H7 (cell line): ENCODE measurements at places on chromosomes 16 and 17. TPM values are rescaled to one million over a fixed set of nuclear protein-coding genes. Genes with fewer than 3 reads are reported as not detected.

GRCh38 chr16:3810198-3810664, 70.3 kb downstream of the CREBBP start:
- no peak for DNase-seq

GRCh38 chr17:37740915-37741314, 3.9 kb downstream of the HNF1B start:
- no peak for DNase-seq

DNA sequence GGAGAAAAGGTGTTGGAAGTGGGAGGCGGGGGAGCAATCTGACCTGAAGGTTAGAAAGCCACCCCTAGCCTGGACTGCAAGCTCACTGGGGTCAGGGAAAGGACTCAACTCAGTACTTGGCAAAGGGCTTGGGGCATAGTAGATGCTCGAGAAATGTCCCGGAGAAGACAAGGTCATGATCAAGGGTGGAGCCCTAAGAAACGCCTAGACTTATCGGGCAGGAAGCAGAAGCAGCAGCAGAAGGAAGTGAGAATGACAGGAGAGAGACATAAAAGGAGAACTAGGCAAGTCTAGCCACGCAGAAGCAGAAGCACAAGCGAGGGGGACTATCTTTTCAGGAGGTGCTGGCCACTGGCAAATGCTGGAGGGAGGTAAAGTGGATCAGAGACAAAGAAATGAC, 10.2 kb downstream of the COTL1 start:
- DNase-seq = no peak

GRCh38 chr17:19347323-19348080, 15.0 kb downstream of the B9D1 start:
- DNase-seq = peak; percentile 16

- no peak for DNase-seq
These were observed 13.7 kb upstream of the KRT23 start for GRCh38 chr17:40951011-40951622.

GRCh38 chr16:23403547-23403946, 49.4 kb downstream of the COG7 start:
- no peak for DNase-seq

DNA sequence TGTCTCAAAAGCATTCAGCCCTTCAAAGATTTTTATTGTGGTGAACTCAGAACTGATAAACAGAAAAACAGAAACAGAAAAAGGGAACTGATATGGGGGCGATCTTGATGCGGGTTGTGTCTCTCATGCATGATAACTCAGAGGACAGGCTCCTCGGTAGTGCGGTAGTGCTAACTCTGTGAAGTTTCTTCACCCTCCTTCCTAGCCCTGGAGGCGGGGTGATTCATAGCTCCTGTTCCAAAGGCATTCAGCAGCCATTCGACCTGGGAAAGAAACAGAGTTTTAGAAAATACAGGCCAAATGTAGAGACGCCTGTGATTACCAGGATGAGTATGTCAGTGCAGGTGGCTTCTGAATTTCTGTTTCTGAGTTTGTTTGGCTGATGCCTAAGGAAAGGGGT, 5.5 kb upstream of the MAF start:
- peak; percentile 46 for DNase-seq

DNA sequence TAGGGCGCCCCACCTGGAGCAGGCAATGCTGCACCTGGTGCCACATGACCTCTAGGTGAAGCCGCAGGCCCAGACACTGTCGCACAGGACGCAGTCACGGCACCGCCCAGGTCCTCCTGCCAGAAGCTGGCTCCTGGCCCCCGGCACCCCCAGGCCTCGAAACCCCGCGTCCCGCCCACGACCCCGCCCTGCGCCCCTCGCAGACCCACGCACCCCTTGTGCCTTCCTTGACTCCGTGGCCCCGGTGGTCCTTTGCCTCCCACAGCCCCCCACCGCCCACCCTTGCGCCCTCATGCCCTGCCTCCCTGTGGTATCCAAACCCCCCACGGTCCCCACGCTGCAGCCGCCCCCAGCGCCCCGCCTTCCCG, 6.3 kb upstream of the C1QTNF8 start:
- DNase-seq = peak; percentile 73

- DNase-seq = peak; percentile 81
These were observed 674 bp downstream of the ZNF688 start for GRCh38 chr16:30570636-30571444.

DNA sequence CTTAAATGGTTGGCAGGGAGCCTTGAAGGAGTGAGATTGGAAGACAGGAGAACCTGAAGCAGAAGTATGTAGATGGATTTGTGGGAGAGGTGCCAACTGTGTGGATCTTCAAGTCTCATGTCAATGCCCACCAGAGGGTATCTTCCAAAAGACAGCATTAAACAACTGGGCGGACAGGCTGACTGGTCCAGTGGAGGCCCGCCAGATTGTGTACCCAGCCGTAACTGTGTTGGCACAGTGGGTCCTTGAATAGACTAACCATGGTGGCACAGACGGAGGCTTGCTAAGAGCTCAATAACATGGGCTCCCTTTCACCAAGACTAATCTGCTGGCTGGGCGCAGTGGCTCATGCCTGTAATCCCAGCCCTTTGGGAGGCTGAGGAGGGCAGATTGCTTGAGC, 24.2 kb upstream of the RBBP6 start:
- no peak for DNase-seq

GRCh38 chr17:43215341-43215740, 3.7 kb downstream of the TMEM106A start:
- no peak for DNase-seq

GRCh38 chr17:60138769-60139437, 10.9 kb upstream of the CA4 start:
- DNase-seq = peak; percentile 67

GRCh38 chr16:89268987-89269735, 51.7 kb downstream of the ZNF778 start:
- no peak for DNase-seq

GRCh38 chr17:72422505-72423285, 301.9 kb downstream of the SOX9 start:
- DNase-seq = no peak

GRCh38 chr17:76630151-76630550, 13.4 kb downstream of the ST6GALNAC1 start:
- DNase-seq = peak; percentile 70

GRCh38 chr16:57377080-57377841, 5.0 kb downstream of the CX3CL1 start:
- peak; percentile 65 for DNase-seq

DNA sequence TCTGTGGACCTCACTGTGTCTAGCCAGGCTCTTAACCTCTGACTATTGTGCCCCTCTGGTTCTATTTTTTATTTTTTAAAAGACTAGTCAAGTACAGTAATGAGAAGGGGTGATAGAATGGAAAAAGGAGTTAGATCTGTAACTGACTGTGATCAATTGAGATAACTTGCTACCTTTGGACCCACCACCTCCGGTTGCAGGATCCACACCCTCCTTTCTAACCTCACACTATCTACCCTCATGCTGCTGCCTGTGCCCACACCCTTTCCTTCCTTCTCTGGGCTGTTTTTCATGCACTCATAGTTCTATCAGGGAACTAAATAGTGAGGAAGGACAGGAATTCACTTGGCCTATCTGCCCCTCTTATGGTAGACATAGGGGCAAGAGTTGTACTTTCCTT, 172.3 kb downstream of the KATNIP start:
- DNase-seq = no peak

DNA sequence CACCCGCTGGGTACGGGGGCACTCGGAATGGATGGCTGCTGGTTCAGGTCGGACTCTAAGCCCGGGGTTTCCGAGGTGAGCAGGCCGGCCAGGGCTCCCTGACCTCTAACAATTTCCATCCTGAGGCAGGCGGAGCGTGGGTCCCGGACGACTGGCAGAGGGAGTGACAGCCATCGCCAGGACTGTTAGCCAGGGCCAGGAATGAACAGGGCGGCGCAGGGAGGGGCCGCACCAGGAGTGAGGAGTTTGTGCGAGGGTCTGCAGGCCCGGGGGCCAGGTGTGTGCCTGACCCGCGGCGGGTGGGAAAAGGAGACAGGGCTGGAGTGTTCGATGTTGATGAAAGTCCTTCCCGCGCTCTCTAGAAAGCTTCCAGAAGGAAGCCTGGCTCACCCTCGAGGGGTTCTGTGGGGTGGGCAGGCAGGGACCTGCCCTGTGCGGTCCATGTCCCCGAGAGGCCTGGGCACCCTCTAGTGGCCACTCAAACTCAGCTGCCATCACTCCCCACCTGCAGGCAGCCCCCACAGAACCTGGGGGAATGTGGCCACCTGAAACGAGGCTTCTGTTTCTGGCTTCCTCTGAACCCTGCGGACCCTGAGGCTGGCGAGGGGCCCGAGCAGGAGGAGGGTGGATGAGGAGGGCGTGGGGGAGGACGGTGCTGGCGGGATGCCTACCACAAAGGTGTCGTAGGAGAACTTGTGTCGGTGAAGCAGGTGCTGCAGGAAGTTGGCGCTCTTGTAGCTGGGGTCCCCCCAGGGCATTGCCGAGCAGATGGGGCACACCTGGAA, 8.2 kb downstream of the RNF166 start:
- peak; percentile 89 for DNase-seq

- DNase-seq = no peak
These were observed 20.5 kb upstream of the ZNF652 start for GRCh38 chr17:49382556-49382955.

DNA sequence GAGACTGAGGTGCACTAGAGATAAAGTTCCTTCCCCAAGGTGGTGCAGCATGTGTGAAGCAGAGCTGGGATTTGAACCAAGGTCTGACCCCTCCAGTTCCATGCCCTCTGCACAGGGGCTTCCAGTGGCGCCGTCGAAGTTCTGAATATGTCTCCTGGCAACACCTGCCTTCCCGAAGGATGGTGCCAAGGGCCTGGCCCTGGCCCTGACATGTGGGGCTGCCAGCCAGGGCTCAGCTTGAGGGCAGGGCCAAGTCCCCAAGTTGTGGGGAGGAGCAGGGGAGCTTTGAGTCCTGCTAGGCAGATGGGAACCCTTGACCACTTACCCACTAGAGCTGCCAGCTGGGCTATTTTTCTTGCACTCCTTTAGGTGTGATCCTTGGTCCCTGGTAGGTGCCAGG, 56.4 kb downstream of the NKD1 start:
- DNase-seq = no peak

- peak; percentile 82 for DNase-seq
These were observed 82.2 kb downstream of the PLXDC1 start for GRCh38 chr17:39069114-39069756.

DNA sequence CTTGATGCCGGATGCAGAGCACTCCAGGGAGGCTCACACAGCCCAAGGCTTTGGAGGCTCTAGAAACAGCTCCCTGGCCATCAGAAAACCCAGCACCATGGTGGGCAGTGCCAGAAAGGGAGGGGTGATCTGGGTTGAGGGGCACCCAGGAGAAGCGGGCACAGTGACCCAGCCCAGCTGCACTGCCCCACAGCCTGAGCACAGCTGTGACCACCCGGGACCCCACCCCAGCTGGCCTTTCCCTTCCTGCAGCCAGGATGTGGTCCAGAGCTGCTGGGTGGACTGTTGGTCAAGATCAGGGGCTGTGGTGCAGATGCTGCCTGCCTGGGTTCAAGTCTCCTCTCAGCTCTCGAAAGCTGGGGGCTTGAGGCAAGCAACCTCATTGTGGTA, 223.1 kb downstream of the ZNF423 start:
- DNase-seq = no peak

DNA sequence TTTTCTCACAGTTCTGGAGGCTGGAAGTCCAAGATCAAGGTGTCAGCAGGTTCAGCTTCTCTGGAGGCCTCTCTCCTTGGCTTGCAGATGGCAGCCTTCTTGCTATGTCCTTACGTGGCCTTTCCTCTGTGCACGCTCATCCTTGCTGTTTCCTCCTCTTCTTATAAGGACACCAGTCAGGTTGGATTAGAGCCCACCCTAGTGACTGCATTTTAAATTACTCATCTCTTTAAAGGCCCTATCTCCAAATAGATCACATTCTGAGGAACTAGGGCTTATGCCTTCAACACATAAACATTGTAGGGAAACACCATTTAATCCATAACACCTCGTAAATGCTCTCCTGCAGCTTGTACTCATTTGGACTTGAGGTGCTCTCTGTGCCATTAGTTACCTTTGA, 36.3 kb downstream of the DHRS7C start:
- no peak for DNase-seq

- DNase-seq = no peak
These were observed 6.1 kb upstream of the ITGAM start for GRCh38 chr16:31253642-31254045.

GRCh38 chr17:56172517-56172982, 19.3 kb downstream of the ANKFN1 start:
- no peak for DNase-seq

DNA sequence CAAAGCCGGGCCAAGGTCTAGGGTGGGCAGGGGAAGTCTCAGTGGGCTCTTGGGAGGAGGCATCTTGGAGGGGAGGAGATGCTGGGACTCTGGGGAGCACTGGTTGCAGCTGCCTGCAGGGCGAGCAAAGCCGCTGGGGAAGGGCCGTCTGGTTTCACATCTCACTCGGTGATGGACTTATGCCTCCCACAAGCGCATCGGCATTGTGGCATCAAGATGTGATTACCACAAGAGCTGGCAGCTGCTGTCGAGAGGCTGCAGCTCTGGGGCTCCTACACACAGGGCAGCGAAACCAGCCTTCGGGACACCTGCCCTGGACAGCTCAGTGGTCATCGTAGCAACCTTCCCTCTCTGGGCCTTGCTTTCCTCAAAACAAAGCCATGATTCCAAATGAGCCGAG, 3.1 kb upstream of the KCNJ12 start:
- DNase-seq = no peak

- no peak for DNase-seq
These were observed 94.5 kb downstream of the METRNL start for GRCh38 chr17:83173914-83174361.

- DNase-seq = peak; percentile 28
These were observed 54.3 kb downstream of the AMFR start for GRCh38 chr16:56370875-56371659.

- no peak for DNase-seq
These were observed 414.9 kb downstream of the TMEM114 start for GRCh38 chr16:8175411-8175810.

Gene HASPIN
- total RNA-seq = 34.2 and 39.1 TPM in 2 replicates

Gene OR1A1
- not detected in 2 replicates for total RNA-seq

Gene CDH15
- total RNA-seq = 0.07 and 0.10 TPM in 2 replicates

Gene AIPL1
- 0.11 and 0.28 TPM in 2 replicates for total RNA-seq

Gene HBQ1
- 0.59 and 1.6 TPM in 2 replicates for total RNA-seq

Gene PDPR
- 11.8 and 14.9 TPM in 2 replicates for total RNA-seq

Gene C1QTNF8
- total RNA-seq = not detected in 2 replicates

Gene KRT24
- not detected in 2 replicates for total RNA-seq

Gene DNASE1L2
- 0.48 and 0.69 TPM in 2 replicates for total RNA-seq

Gene ABCA10
- total RNA-seq = not detected in 2 replicates

Gene CHRNE
- total RNA-seq = 0.67 and 0.69 TPM in 2 replicates

Gene PPL
- total RNA-seq = 9.2 and 10.2 TPM in 2 replicates

Gene CCL1
- not detected in 2 replicates for total RNA-seq
